Urinary bladder (tissue), 4 donors: ENCODE measurements at places on chromosomes 1 and 21.

DNA sequence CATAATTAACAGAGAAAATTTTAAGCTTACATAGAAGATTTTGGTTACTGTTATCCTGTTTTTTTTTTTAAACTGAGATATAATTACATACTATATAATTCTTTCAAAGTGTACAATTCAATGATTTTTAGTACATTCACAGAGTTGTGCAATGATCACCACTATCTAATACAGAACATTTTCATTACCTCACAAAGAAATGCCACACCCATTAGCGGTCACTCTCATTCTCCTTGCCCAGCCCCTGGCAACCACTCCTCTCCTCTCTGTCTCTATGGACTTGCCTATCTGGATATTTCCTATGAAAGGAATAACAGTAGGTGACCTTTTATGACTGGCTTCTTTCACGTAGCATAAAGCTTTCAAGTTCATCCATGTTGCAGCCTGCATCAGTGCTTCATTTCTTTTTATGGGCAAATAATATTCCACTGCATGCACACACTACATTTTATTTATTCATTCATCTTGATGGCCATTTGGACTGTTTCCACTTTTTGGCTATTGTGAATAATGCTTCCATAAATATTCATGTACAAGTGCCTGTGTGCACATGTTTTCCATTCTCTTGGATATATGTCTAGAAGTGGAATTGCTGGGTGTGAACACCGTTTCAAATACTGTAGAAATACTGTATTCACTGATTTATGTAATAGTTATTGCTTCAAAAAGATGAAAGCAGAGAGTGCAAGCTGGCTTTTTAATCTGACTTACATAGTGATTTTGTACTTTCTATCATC lies 26.5 kb downstream of the TAF5L start:
- no peak for DNase-seq

DNA sequence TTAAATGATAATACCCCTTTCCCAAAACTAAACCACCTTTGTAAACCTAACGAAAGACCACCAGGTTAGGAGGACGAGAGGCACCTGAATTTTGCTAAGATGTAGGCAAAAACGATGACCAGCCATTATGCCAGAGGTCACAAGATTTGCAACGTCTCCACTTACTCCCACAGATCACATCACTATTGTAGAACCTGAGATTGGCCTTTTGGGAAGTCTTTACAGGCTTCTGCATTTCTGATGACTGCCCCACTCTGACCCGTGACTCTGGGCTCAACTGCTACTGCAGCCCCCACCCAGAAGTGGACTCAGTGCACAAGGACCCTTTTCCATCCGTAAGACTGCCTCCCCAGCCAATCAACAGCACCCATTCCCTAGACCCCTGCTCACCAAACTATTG lies 36.4 kb upstream of the COL6A2 start:
- DNase-seq, result no peak

DNA sequence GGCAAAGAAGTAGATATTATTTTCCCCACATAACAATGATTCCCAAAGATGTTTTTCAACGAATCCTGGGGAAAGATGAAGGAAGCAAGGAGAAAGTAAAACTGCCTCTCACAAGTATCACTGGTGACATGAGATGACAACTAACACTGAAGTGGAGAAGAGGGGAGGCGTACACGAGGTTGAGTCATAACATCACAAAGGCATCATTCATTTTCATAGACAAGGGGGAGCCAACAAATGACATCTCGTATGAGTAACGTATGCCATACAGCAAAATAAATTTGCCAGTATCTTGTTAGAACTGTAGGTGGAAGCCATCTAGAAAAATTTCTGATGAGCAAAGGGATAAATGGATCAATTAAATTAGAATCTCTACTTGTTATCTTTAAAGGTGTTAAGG lies 56.6 kb downstream of the ATP1B1 start:
- no peak for DNase-seq

GRCh38 chr1:115092175-115092574 lies 2.9 kb upstream of the TSPAN2 start:
- no peak for DNase-seq

GRCh38 chr1:106290805-106291501 lies 765.5 kb upstream of the PRMT6 start:
- DNase-seq, result no peak

DNA sequence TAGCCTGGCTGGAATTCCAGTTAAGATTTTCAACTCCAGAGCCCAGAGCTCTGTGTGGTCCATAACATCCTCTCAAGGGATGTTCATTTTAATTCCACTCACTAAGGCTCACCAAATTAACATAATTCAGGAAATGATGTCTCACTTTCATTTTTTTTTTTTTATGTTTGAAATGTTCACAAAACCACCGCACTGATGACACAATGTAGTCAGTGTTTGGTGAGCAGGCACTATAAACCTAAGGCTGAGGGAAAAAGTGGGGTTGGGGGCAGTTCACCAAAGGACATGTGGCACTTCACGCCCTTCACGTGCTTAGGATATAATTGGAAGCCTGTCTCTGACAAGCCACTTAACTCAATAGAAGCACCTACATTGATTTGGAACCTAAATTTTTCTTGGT lies 177.3 kb upstream of the CAMK1G start:
- no peak for DNase-seq

DNA sequence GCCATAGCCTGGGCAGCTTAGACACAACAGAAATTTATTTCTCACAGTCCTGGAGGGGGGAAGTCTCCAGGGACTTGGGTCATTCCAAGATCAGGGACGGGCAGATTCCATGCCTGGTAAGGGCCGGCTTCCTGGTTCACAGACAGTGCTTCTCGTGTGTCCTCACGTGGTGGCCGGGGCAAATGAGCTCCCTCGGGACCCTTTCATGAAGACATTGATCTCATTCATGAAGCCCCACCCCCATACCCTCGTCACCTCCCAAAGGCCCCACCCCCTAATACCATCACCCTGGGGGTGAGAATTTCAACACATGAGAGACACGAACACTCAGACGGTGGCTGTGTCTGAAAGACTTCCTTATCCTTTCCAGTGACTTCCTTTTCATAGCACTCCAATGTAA lies 51.5 kb downstream of the ACOT7 start:
- DNase-seq, result no peak

DNA sequence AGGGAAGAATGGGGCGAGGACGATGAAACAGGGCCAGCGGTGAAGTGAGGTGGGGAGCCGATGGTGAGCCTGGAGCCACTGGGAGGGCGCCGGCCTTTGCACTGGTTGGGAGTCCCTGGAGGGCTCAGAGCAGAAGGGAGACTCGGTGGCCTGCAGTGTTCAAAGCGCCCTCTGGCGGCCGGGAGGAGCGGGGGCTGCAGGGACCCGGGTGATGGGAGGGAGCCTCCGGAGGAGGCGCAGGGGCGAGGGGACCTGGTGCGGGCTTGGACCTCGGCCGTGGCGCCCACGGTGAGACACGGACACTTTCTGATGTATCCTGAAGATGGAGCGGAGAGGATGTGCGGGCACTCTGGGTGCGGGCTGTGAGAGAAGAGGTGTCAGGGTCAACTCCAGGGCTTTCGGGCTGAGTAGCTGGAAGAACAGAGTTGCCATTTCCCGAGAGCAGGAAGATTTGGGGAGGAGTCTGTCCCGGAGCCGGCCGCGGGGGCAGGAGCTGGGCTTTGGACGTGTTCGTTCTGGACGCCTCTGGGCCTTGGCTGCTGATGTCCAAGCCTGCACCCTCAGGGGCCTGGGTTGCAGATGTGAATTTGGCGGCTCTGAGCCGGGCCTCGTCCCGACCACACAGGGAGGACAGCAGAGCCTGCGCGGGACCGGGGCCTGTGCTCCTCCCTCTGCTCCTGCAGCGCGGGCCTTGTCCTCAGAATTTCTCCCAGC lies 29.7 kb downstream of the HEYL start:
- no peak for DNase-seq

- DNase-seq, result no peak
These were observed 38.8 kb downstream of the FRRS1 start for GRCh38 chr1:99727575-99728185.

GRCh38 chr1:226827458-226827857 lies 43.0 kb upstream of the PSEN2 start:
- DNase-seq, result no peak

- no peak for DNase-seq
These were observed 12.6 kb downstream of the MEGF6 start for GRCh38 chr1:3598522-3599285.

GRCh38 chr1:80629304-80629837 lies 1171.4 kb upstream of the ADGRL2 start:
- no peak for DNase-seq

GRCh38 chr21:31974454-31974985 lies 101.7 kb downstream of the HUNK start:
- no peak for DNase-seq

- DNase-seq, result no peak
These were observed 519 bp downstream of the RERE start for GRCh38 chr1:8816831-8817411.
